ENCODE measurements at places on chromosomes 2 and 18.
A peak's percentile ranks its signal among the peaks of the same experiment; 100 is the strongest.

DNA sequence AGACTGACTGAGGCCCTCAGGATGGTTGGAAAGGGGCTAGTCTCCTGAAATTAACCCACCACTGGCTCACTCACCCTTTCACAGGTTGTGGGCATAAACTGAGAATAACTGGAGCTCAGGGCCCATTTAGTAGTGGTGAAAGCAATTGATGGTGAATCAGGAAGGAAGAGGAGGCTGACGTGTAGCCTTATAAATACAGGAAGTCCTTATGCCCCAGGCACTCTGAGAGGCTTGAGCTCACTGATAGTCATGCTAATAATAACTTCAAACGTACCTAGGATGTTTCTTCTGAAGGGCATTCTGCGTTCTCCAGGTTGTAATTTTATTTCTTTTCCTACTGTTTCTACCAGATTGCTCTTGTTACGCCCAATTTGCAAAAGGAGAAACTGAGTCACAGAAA lies 328.4 kb downstream of the CLIP4 start:
- DNase-seq: no peak

- DNase-seq: no peak
Observed at GRCh38 chr18:32303400-32303799, 113.6 kb downstream of the MEP1B start.

DNA sequence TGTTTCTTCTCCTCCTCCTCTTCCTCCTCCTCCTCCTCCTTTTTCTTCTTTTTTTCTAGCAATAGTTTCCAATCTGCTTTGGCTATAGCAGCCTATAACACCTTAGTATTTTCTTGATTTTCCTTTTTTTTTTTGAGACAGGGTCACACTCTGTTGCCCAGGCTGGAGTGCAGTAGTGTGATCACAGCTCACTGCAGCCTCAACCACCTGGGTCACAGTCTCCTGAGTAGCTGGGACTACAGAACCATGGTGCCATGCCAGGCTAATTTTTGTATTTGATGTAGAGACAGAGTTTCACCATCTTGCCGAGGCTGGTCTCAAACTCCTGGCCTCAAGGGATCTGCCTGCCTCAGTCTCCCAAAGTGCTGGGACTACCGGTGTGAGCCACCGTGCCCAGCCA lies 10.7 kb upstream of the THNSL2 start:
- DNase-seq: no peak

DNA sequence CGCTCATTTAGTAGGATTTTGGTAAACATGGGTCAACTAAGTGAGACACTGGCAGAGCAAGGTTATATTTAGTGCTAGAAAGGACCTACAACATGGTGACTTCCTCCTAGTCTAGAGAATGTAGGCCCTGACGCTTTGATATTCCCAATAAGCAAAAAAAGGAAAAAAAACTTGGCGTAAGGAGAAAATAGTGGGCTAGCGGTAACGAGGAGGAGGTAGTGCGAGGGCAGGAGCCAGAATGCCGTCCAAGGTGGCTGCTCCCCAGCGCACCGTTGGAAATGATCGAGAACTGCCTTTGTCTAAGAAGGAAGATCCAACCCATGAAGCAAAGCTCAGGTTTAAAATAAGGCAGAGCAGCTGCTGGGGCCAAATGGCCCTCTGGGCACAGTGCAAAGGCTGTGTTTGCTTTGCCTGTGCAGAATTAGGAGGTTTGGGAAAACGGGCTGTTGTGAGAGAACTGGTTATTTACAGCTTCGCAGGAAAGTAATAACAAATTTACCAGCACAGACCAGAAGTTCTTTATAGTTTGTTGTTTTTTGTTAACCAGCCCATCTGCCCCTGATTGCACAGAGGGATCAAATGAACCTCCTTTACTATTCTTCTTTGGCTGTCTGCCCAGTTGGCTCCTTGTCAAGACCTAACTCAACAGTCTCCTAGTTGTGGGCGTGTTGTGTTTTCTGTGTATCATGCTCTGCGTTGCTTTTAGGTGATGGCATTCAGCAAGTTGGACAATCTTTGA lies 86.6 kb downstream of the ITGB1BP1 start:
- no peak for DNase-seq

DNA sequence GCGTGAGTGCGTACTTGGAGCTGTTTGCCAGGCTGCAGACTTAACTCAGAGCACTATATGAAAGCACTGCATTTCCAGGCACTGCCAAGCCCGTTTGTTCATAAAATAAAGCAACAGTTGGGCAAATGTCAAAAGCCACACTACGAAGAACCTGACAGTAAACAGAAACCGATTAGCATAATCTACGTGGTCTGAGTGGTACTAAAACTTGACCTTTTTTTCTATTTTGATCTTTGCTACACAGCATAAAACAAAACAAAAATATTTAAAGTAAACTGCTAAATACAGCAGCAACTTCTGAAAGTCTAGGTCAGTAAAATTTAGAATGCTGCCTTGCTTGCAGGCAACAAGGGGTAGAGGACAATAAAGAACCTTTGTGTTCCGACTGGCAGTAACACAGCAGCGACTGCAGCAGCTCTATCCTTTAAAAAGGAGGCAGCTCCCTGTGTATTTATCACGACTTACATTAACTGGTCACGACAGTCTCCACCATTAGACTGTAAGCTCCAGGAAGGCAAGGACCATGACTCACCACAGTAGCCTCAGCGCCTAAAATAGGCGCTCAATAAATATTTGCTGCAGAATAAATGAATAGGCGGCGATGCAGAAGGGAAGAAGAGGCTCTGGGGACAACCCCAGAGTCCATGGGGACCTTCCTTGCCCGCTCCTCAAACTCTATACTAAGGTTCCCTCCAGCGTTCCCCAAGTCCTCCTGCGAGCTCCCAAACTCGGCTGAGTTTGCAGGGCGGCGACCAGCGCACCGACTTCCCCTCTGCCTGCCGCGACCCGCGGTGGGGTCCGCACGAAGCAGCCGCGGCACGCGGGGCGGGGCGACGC lies 902 bp downstream of the SS18 start:
- no peak for DNase-seq

GRCh38 chr2:8666581-8666980 lies 15.3 kb upstream of the ID2 start:
- no peak for DNase-seq

- DNase-seq: no peak
Observed at GRCh38 chr18:30855762-30856161, 186.8 kb downstream of the DSC3 start.

DNA sequence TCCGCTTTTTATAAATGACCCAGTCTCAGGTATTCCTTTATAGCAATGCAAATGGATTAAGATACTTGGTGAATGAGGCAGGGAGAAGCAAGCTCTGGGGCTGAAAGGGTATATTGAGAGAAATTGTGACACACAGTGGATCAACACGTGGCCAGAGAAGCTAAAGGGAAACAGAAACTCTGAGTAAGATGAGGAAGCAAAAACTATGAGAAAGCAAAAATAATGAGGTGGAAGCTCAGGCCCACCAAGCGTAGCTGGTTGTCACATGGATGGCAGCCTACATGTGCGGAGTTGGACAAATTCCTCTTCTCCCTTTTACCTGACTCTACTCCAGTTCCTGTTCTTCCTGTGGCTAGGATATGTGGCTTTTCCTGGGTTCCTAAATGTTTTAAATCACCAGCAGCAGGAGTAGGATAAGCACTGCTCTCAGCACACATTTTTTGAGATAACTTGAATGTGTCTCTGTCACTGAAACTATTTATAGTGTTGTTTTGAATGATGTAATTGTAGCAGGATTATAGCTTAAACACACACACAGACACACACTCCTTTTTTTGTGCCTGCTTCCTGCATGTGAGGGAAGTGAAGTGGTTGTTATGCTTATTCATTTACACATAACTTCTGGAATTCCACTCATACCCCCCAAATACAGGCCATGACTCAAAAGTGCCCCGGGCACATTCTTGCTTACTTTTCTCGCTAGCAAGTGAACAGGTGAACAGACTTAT lies 30.1 kb upstream of the EPC2 start:
- DNase-seq: peak; percentile 7

- no peak for DNase-seq
Observed at GRCh38 chr2:60557486-60557864, 4.0 kb upstream of the BCL11A start.

- DNase-seq: no peak
Observed at GRCh38 chr2:191983591-191983990, 136.7 kb upstream of the CAVIN2 start.

- DNase-seq: no peak
Observed at GRCh38 chr2:83224591-83225200, 1234.4 kb downstream of the SUCLG1 start.

- no peak for DNase-seq
Observed at GRCh38 chr2:226435146-226435545, 364.5 kb downstream of the IRS1 start.

GRCh38 chr2:132560562-132560961 lies 109.4 kb downstream of the LYPD1 start:
- DNase-seq: no peak

- DNase-seq: peak; percentile 80
Observed at GRCh38 chr2:180728928-180729559, 251.4 kb upstream of the UBE2E3 start.

- no peak for DNase-seq
Observed at GRCh38 chr2:214801068-214801467, 8.4 kb downstream of the BARD1 start.

- no peak for DNase-seq
Observed at GRCh38 chr2:120079647-120080046, 66.8 kb downstream of the EPB41L5 start.

DNA sequence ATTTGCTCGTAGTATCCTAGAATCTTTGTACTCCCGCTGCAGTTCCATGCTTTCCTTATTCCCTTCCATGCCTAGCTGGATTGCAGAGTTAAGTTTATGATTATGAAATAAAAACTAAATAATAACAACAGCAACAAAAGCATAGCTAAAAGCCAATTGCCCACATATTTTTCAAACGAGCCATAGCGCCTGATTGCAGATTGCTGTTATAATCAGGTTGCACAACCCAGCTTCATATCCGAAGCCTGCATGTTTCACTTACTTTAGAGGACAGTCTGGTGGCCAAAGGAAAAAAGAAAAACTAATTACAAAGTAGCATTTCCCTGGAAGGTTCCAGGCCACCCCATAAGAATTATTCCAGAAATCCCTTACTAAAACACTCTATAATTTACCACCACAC lies 31.9 kb upstream of the PNO1 start:
- DNase-seq: no peak

GRCh38 chr18:77505499-77505898 lies 255.9 kb downstream of the GALR1 start:
- no peak for DNase-seq

DNA sequence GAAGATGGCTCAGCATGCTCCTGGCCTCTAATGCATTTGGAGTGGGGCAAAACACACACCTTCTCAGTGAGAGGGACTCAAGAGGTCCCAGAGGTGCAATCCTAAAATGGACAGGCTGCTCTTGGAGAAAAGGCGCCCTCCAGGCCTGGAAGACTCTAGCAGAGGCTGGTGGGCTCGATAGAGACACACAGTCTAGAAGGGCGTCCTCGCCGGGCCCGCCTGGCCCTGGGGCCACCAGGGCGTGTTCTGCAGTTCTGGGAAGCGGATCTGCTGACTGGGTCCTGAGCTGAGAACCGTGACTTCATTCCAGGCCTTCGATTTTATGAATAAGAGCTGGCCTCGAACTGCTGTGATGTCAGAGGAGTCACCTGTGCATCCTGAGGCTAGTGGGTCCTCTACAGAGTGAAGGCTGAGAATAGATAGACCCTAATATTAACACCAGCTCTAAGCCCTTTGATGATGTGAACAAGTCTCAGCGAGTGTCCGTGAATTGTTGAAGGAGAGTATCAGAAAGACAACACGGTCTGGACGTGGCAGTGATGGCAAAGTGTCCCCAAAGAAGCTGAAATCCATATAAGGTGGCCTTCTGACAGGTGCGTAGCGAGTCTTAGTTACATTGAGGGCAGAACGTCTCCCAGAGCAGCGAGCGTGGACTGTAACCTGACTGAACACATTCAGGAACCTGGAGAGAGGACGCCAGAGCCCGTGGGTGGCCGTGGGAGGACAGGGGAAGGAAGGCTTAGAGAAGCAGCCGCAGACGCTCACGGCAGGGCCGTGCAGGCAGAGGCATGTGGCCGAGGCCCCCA lies 136.9 kb downstream of the PTGR3 start:
- no peak for DNase-seq

DNA sequence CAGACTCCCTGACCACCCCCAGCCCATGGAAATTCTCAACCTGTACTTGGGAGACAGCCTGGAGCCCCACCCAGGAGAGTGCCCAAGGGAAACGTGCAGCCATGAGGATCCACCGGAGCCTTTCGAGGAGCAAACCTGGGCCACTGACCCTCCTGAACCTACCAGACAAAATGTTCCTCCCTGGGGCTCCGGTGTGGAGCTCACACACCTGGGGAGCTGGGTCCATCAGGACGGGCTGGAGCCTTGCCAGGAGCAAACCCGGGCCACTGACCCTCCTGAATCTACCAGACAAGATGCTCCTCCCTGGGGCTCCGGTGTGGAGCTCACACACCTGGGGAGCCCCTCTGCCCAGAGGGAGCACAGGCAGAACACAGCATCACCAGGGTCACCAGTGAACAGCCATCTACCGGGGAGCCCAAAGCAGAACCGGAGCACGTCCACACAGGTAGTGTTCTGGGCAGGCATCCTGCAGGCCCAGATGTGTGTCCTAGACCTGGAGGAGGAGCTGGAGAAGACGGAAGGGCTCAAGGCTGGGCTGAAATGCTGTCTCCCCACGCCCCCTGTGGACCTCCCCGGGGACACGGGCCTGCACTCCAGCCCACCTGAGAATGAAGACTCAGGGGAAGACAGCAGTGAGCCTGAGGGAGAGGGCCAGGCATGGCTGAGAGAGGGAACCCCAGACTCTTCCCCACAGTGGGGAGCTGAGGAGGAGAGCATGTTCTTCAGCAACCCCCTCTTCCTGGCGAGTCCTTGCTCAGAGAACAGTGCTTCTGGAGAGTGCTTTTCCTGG lies 8.9 kb downstream of the PSD4 start:
- no peak for DNase-seq

- DNase-seq: no peak
Observed at GRCh38 chr2:66334237-66335029, 100.5 kb upstream of the MEIS1 start.

GRCh38 chr2:142423603-142424002 lies 292.8 kb upstream of the LRP1B start:
- no peak for DNase-seq

DNA sequence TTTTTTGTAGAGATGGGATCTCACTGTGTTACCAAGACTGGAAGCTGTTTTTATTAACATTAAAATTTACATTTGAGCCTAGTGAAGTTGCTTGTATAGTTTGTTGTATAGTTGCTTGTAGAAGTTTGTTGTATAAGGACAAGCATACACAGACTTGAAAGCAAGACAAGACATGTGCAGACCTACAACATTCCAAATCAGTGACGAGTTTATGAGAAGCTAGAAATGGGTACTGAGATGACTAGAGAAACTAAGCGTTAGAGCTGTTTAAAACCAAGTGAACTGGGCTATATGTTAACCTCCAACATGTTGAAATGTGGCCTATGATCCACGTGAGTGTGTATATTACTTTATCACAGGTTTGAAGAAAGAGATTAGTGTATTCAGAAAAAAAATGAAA lies 39.1 kb downstream of the ABCB11 start:
- DNase-seq: no peak

- no peak for DNase-seq
Observed at GRCh38 chr18:48975120-48975816, 24.5 kb upstream of the SMAD7 start.

DNA sequence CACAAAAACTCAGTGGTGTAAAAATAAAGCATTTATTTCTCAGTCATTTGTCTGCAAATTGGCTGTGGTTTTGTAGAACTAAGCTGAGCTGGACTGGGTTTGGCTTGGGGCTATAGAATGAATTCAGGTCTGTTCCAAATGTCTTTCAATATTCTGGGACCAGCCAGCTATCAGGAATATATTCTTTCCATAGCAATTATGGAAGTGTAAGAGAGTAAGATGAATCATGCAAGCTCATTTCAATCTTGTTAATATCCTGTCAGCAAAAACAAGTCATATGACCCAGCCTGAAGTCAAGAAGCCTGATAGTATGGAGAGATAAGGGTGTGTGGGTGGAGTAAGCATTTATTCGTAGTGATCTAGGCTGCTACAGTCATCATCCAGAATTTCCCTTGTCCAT lies 481.0 kb upstream of the CDH2 start:
- no peak for DNase-seq
